NCI-H2171 (cell line): ENCODE measurements at places on chromosomes 4 and X.

DNA sequence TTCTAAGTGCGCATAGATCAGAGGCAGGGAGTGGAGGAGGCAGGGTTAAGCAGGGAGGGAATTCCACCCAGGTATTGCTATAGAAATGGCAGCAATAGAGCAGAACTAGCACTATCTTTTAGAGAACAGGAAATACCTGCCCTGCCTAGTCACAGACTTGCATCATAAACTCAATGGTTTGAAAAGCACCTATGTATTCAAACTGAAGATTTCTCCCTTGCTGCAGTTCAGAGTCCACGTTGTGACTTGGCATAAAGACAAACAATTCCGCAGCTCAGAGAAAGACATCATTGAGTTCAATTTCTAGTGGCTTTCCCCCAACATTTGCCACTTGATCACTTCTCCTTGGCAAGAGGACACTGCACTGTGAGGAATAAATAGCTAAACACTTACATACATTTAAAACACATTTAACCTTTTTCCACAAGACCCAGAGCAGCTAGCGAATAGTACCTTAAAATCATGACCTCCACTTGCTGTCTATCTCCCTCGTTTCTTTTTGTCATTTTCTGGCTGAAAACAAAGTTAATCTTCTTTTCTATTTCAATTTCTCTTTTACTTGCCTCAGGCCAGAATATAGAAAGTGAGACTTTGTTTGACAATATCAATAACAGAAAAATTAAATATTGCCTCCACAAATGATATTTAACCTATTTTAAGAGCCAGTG is 42.4 kb downstream of the SLC7A11 start:
- no peak for DNase-seq

- DNase-seq: no peak
Observed at GRCh38 chrX:54810532-54810931, 3.0 kb downstream of the MAGED2 start.

DNA sequence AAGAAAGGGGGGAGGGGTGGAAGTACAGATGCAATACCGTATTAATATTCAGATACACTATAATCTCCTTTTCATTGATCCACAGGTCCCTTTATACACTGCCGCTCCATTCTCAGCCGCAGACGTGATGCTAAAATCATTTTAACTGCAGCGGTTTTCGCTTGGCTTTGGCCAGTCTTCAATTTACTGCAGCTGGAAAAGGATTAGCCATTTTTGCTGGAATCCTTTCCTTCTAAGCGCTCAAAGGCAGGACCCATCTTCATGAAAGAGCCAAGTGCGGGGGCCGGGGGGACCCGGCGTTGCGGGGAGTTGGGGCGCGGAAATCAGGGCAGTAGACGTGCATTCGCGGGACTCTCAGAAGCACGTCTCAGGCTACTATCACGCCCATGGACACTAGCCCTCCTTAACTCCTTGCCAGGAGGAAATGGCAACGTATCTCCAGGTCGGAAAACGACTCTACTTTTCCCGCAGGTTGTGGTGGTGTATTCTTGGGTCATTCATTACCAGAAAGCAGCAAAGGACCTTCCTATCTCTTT is 1.7 kb upstream of the PCDH10 start:
- DNase-seq: no peak

DNA sequence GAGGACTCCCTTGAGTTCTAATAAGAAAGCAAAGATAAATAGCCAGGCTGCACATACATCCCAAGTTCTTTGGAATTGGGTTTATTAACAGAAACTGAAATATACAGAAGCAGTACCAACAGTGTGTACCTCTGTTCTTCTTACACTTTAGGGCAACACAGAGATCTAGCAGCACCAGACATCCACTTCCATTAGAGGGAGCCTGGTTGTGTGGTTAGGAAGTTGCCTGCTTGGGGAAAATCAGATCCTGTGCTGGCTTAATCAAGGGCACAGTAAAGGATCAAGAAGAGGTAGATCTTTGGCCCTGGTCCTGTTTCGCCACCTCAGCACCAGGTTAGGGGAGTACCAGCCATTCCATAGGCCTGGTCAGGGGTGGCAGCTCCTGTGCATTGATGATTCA is 231.1 kb upstream of the ARHGAP24 start:
- DNase-seq: no peak

DNA sequence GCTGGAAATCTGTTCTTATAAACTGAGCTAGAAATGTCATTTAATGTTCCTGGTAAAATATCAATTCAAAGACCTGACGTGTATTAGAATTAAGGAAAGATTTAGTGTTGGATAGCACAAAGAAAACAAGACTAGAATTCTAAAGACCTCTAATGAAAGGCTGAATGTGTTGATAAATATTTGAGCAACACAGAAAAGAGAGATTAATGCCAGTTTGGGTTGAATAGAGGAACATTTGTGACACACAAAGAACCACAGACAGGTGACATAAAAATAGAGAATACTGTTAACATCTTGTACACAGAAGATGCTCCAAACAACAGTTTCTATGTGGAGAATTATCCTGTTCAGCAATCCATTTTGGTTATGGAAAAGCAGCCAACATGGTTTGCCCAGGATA is 222.1 kb upstream of the GALNT7 start:
- DNase-seq: no peak

- DNase-seq: no peak
Observed at GRCh38 chrX:29687687-29688086, 527.7 kb upstream of the MAGEB2 start.

DNA sequence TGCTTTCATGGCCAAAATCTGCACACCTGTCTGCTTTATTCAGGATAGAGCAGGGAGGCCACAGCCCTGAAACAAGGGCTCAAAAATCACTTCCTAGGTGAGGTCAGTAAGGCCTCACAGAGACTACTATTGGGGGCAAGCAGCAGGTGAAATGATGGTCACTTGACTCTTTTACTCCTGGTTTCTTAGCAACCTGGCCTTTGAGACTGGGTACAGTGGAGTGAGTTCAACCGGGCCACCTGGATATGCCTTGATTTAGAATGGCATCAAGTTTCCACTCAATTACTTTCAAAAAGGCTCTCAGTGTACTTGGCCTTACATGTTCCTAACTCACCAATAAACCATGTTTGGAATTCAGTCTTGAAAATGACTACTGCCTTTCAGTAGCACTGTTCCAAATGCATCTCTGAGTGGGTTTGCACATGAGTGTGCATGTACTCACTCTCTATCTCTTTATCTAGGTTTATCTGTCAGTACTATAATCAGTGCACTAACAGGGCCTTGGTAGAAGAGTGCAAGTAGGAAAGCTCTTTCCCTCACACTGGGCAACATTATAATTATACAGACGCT is 388.2 kb downstream of the OPHN1 start:
- DNase-seq: no peak

GRCh38 chr4:89123451-89123851 is 12.1 kb downstream of the TIGD2 start:
- no peak for DNase-seq

DNA sequence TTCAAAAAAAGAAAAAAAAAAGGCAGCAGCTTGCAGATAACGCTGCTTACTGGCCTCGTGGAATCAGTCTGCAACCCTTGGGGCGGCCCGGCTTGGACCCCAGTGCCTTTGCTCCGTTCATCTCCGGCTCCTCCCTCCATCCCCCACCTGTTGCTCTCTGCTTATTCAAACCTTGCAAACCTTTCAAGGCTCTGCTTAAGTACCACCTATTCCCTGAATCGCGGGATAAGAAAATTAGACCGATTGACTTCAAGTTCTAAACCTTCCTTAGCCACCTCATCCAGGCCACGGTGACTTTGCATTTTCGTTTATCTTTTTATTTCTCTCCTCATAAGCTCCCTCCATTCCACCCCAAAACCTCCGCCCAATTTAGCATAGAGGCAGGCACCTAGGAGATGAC is 1.4 kb upstream of the PHKA1 start:
- DNase-seq: no peak

DNA sequence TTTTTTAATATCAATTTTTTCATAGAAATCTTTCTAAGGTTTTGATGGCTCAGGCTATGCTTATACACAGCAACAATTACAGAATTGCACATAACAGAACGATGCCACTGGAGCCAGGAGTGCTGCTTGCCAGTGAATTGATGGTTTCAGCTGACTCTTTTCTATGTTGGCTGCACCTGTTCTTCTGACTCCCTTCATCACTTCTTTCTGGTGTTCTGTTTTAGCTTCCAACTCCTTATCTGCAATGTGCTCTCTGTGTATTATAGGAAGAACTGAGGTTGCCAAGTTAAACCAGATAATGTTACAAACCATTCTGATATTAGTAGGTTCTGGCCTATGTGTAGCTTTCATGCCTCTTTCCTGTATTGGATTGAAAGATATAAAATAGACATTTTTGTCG is 11.6 kb upstream of the VEGFD start:
- DNase-seq: no peak
